HEK293T (cell line): ENCODE measurements at places on chromosomes 7 and 10.

DNA sequence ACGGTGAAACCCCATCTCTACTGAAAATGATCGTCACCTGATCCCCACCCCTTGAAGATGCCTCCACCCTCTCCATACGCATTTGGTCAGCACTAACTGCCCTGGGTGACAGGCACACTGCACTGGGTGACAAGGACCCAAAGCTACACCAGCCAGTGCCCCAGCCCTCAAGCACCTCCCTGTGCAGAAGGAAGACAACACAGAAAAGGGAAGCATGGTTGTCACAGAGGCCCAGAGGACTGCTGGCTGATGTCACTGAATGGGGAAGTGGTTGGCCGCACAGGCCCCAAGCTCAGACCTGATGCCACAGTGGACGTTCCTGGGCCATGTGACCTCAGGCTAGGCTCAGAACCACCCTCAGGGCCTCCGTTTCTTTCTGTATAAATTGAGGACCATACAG is 4.2 kb upstream of the PILRA start:
- DNase-seq, result no peak

- DNase-seq, result no peak
These were observed 88.3 kb downstream of the NKX6-2 start for GRCh38 chr10:132697578-132698200.

DNA sequence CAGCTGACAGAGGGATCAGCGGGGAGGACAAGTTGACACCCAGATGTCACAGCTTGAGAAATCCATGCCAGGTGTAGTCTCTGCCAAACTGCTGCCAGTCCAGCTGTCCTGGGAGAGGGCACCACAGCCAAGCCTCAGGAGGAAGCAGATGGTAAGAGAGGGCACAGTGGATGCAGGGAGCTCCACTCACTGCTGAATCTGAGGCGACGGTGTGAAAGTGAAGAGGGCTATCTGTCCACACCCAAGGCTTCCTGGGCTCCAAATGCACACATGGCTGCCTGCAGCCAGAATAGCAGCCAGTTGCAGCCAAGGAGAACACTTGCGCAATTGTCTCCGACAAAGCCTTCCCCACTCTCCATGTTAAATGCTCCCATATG is 502.4 kb downstream of the GRID1 start:
- DNase-seq, result no peak

GRCh38 chr7:40301486-40302068 is 166.8 kb downstream of the SUGCT start:
- DNase-seq, result no peak

DNA sequence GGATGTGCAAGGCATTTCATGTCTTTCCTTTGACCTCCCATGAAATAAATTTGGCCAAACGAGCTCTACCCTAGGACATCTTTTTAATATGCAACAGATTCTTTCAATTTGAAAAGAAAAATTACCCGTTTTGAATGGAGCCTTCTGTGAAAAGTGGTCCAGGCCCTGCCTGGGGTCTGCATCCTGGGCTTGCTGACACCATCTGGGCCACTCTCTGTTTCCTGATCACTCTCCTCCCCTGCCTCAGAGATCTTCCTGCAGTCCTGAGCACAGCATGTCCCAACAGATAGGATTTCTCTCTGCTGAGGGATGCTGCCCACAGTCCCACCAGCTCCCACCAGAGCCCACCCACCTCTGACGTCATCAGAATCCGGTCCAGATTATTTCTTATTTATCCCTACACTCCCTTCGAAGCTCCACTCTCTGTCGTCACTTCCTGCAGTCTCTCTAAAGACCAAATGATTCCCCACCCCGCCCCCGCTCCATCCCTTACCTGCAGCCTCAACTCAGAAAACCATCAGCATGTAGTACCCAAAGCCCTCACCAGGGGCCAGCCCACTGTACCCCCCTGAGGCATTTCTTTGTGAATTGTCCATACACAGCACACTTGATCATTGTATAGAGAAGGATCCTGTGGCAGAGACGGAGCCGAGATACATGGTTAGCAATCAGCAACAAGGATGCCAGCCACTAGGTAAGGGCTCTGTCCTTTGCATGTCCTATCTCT is 192.1 kb upstream of the MGMT start:
- no peak for DNase-seq

DNA sequence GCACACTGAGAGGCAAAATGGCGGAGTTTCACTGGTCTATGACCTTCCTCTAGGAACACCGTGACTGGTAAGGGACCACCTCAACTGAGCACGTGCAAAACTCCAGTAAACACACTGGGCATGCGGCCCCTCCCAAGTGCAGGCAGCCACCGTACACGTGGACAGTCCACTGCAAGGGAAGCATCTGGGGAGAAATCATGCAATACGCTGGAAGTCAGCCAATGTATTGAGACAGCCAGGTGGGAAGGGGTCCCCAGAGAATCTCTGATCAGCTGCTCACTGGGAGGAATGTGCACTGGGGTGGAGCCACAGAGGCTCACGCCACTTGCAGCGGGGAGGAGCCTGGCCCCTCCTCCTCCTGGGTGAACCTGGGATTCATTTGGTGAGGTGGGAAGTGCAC is 49.3 kb downstream of the CFAP46 start:
- no peak for DNase-seq

DNA sequence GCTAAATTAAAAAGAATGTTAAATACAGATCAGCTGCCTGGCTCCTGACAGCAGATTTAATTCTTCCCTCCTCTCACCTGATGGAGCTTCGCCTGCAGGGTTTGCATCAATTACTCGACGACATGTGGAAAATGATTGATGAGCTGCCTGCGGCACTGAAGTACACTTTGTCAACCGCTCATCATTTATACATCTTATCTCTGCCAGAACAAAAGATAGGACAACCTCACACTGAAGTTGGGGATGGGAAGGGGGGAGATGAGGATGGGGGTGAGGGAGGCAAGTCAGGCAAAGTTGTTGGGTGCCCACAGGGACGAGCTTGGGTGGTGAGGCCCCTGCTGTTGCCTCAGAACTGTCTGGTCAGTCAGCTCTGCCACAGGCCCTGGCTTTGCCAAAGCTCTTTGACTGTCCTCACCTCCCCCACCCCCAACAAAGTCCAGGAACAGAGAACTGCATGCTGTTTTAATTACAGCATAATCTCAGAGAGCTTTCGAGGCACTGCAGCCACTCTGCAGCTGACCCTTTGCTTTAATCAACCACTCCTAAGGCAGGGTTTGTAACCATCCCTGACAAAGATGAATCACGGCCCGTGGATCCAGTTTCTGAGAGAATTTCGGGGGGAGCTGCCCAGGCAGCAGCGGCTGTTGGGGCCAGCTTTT is 702.3 kb downstream of the LRMDA start:
- no peak for DNase-seq

- DNase-seq, result no peak
These were observed 184.7 kb upstream of the KCTD7 start for GRCh38 chr7:66443946-66444345.
